LHCN-M2 (cell line): ENCODE measurements at places on chromosomes 3 and 15. TPM values are rescaled to one million over a fixed set of nuclear protein-coding genes. Genes with fewer than 3 reads are reported as not detected.

Gene MYNN
- 13.9 and 14.4 TPM in 2 replicates for total RNA-seq

- no peak for DNase-seq
Measured at GRCh38 chr3:120636795-120637401, 40.8 kb downstream of the NDUFB4 start.

DNA sequence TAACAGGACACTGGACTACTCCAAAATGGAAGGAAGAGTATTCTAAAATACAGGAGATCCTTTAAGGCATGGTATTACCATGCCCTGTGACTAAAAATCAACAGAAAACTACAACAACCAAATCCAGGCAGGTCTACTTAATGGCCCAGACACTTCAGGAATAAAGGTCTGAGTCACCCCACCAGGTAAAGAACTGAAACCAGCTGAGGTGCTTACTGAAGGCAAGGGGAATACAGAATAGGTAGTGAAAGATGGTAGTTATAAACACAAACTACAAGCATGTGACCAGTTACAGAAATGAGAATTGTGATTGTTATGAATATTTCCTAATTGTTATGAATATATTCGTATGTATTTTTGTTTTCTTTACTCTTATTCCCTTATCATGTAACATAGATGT, 13.4 kb downstream of the IFT57 start:
- DNase-seq: no peak

GRCh38 chr3:173641696-173642095, 244.2 kb downstream of the NLGN1 start:
- DNase-seq: no peak

DNA sequence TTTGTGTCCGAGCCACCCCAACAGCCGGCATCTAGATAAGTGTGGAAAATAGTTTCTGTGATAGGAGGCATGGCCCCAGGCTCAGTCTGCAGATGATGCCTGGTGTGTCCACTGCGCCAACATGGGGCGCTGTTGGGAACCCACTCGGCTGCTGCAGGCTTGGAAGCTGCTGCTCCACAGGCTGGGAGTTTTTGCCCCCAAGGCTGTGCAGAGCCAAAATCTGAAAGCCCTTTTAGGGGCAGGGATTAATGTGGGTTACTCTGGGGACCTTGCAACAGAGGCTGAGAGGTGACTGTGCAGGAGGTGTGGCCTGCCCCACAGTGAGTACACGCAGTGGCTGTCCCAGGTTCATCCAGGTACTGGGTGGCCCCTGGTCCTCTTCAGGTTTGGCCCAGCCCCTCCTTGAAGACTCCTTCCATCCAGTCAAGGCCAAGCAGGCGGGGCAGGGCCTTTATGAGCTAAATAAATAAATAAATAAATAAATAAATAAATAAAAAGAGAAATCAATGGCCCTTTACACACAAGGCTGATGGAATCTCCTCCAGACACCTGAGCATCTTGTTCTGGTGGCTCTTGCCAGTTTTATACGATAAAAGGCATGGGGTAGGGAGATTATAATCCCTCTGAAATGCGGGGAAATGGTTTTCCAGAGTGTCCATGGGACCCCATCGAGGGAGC, 73.8 kb downstream of the AAGAB start:
- no peak for DNase-seq

DNA sequence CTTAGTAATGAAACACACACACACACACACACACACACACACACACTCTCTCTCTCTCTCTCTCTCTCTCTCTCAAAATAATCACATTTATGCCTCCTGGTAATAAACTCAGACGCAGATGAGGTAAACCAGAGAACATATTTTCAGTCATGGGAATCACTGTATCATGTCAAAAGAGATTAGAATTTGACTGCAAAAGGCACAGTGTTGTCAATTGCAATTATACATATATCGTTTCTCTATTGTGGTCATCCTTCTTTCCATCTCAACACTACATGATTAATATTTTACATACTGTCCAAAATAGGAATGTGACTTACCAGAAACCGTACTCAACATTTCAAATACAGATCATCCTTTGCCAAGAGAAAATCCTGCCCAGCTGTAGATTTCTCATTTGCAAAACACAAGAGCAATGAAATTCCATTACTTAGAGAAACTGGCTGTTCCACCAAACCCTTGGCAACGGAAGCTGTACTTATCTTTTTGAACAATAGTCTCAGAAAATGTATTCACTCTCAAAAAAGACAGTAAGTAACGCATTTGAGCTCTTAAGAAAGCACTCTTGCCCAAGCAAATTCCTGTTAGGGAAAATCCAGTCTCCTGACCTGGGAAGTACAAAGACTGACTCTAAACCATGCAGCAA, 24.3 kb downstream of the PDZRN3 start:
- DNase-seq: no peak

DNA sequence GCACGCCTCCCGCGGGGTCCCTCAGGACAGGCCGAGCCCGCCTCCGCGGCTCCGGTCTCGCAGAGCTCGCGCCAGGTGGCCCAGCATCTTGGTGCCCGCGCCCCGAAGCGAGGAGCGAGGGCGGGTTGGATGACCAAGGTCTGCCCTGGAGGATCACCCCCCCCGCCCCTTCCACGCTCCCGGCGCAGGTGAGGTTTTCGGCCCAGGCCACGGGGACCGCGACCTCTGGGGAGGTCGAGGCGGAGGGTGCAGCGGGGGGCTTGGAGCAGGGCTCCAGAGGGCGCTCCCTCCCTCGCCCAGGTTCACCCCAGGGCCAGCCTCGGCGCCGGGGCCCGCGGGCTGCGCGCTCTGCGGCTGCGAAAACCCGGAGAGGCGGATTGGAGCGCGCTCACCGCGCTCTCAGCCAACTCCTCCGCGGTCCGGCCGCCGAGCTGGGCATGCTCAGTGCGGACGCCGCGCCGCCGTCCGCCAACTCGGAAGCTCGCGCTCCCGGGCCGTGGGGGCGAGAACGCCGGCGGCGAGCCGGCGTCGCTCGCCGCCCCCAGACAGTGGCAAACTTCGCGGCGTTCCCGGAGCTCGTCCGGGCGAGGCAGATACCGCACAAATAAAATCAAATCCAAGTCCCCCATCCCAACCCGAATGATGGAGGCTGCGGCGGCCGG, at the start of gene MED12L:
Gene MED12L, plus strand, starts transcription at position 438 of the 662 bp plus-strand sequence. CDS start 1,263 bp downstream, outside the sequence.
- peak; percentile 27 for DNase-seq

Gene HAPLN3
- 3.1 and 4.1 TPM in 2 replicates for total RNA-seq

Gene KLHL24
- 15.3 and 20.3 TPM in 2 replicates for total RNA-seq

DNA sequence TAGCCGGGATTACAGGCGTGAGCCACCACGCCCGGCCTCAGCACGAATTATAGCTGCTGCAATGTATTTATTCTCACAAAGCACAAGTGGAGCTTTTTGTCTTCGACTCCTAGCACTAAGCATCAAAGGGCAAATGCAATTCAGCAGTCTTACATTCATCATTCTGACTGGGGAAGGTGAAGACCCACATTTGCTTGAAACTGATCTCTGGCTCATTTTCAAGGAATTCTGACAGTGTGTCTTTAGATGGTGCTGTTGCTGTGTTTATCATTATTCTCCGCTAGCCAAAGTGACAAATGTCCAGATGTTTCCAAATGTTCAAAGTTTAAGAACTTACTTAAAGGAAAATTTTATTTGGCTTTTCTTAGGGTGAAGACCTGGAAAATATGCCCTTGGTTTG, 55.9 kb downstream of the SGO1 start:
- DNase-seq: no peak

DNA sequence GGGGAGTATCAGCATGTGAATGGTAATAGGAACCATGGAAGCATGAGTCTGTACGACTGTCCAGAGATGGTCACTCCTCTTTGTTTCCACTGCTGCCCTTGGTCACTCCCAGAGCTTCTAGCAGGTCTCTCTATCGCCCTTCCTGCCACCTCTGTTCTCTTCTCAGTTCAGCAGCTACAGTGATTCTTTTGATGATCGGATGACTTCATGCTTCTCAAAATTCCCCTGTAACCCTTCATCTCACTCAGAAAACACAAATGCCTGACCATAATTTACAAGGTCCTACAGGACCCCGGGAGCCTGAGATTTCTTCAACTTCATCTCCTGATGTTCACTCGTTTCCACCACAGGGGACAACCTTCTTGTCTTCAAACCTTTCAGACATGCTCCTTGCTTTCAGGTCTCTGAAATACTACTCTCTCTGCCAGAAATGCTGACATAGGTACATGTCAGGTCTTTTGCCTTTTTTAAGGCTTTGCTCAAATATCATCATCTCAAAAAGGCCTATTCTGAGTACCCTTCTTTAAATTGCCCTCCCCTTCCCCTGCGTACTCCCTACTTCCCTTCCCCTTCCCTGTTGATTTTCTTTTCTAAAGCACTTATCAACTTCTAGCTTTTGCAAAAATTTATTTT, 42.1 kb upstream of the BHLHE40 start:
- DNase-seq: no peak

DNA sequence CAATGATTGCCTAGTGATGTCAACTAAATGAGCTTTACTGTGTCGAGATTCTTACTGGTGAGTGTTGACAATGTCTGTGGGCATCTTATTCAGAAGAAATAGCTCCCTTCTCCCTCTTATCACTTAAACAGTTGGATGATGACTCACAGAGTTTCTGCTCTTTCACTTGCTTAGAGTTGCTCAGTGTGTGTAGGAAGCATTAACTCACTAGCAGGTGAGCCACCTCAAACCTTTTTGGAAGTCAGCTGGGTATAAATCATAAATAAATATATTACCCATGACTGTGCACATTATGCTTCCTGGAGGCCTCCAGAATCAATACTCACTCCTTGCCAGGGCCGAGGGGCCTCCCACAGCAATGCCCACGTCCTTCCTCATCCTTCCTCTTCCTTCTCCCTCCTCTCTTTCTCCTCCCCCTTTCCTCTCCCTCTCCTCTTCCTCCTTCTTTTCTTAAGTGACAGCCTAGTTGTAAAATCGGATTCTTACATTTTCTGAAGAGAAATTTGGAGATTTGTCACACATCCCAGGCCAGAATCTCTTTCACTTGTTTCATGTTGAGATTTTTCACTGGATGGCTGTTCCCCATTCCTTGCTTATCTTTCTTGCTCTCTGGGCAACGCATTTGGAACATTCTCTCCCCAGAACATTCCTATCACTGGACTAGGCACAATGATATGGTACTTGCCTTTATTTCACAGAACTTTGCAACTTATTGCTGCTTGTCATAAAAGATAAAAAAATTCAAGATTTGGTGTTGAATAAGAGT, 17.5 kb downstream of the SHC4 start:
- peak; percentile 39 for DNase-seq

GRCh38 chr3:151615464-151615863, 118.3 kb upstream of the AADACL2 start:
- DNase-seq: no peak

Gene GXYLT2
- total RNA-seq: 7.2 and 8.3 TPM in 2 replicates

Gene CLDN16
- total RNA-seq: 0.13 TPM in 1 of 2 replicates, not detected in the other

DNA sequence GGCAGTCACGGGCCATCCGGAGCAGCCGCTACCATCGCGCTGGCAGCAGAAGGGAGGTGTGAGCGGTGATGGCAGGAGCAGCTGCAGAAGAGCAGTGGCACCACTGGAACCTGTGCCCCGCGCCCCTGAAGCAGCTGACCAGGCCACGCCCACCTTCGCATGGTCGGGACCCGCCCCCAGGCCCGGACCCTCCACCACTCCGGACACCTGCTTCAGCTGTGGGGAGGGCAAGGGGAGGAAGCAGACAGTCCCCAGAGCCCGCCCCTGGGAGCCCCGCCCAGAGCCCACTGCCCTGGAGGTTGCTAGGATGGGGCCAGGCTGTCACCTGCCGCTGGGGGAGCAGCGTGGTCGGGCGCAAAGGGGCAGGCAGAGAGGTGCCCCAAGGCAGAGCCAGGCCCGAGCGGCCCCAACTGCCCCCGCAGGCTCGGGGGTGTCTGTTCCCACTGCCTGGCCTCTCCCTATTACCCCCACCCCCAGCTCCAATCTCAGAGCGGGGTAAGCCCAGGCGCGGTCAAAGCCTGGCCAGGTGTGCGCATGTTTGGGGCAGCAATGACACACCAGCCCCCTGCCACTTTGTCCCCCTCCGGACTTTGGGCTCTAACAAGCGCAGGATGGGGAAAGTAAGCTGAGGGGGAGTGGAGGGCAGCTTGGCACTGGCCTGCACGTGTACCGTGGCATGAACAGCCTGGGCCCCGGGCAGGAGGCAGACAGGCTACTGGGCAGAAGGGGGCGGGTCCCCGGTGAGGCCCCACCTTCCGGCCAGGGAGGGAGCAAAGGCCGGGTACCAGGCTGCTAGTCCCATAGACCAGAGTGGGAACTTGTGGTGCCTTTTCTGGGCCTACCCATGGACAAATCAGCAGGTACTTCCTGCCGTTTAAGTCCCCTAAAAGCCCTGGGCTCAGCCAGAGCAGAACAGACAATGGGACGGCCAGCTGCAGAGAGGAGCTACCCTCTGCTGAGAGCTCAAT, 8.7 kb downstream of the SPCS1 start:
- DNase-seq: no peak

DNA sequence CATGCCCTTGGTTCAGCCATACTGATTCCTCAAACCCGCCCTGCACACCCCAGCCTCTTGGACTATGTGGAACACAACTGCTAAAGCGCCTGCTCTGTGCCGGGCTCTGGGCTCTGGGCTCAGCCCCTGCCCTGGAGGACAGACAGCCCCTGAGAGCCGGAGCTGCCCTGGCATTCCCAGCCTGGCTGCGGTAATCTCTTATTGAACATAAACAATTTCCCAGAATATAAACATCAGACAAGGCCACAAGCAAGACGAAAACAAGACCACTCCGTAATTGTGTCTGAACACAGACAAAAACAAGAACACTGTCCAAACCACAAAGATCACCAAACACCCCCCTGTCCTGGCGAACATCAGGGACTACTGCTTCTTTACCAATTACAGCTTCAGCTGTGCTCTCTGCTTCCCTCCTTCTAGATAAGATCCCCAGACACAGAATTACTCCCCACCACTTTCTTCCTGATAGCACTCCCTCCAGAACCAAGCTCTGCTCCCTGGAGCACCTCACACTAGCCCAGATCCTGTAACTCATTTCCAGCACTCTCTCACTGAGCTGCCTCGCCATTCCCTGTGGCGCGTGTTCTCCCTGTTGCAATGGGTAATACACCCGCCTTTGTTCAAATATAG, 57.1 kb upstream of the TLE3 start:
- no peak for DNase-seq

DNA sequence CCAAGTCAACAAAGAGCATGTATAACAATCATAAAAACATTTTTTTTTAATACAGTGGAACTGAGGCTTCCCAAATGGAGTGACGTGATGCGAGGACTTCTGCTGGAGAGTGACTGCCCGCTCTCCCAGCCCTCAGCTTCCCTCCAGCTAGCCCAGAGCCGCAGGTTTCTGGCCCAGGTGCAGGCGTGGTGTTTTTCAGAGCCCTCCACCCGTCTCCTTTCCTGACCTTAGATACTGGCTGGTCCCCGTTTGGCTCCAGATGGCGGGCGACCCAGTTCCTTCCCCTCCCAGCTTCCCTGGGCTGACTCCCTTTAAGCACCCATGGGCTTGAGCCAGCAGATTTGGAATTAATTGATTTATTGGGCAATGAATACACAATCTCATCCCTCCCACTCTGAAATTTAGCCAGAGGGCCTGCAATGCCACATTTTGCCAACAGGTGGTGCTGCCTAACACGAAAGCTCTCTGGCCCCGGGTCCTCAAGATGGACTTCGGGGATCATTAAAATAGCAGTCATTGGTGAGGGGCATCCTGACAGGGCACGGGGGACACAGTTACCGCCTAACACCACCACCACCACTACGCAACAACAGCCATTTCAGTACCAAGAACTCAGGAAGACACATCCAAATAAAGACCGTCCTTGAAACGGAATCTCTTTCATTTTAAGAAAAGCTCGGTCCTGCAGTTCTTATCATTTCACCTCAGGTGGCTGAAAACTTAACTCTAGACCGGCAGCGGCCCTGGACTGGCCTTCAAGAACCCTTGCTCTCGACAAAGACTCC, 47.5 kb upstream of the MUC4 start:
- DNase-seq: peak; percentile 38

Gene RTP1
- total RNA-seq: not detected in 2 replicates
